ENCODE measurements at places on chromosomes 11 and 22.

- DNase-seq, result no peak
These were observed 29.9 kb downstream of the KRTAP5-5 start for GRCh38 chr11:1659506-1659905.

GRCh38 chr11:32358729-32359128, 76.6 kb downstream of the WT1 start:
- DNase-seq, result no peak

DNA sequence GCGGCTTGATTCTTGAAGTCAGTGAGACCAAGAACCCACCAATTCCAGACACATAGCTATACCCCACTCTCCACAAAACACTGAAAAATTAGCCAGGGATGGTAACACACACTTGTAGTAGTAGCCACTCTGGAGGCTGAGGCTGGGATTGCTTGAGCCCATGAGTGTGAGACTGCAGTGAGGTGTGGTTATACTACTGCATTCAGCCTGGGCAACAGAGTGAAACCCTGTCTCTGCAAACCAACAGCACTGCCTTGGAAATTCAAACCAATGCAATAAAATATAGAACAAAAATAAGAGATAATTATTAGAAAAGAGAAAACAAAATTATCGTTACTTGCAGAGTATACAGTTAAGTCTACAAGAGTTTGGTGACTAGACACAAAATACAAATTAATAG, 20.2 kb upstream of the PRDM10 start:
- no peak for DNase-seq

DNA sequence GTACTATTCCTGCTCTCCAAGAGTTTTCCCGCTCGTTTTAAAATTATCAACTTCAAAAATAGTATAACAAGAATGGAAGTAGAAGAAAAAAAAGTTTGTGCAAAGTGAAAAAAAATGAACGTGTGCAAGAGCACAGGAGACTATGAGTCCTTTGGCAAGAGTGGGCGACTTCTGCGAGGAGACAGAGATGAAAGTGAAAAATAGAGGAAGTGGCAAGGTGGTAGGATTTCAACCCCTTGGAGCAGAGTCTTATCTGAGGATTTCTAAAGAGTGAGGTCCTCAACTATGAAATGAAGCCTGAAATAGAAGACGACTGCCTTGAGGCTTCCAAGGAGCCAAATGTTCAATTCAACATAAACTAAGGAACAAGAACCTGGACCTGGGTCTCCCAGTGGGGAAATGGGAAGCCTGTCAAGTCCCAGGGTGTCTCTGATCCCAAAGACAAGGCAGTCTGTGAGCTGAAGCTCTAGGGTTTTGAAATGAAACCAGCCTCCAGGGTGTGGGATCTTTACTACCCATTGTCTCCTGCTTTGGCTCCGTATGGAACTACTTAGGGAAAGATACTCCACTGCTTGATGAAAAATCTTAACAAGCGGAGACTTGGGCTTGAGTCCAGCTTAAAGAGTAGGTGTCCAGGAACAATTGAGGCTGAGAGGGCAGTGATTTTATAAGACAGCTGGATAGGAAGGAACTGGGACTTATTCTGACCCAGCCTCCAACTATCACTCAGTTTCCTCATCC, 4.8 kb downstream of the P4HA3 start:
- no peak for DNase-seq

DNA sequence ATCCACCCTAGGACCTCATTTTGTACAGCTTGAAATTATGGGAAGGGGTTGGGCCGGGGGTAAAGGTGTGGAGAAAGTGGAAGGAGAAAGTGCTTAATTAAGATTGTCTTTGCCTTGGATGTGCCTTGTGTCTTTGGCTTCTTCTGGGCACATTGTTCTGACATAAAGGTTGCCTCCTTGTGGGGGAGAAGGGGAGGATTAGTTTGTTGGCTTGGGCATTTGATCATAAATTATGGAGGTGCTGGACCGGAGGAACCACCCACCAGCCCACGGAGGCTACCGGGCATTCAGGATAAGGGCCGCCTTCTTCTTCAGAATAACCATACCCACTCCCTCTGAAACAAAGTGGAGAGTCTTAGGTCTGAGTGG, 1.3 kb downstream of the PAFAH1B2 start:
- DNase-seq, result peak; percentile 7

DNA sequence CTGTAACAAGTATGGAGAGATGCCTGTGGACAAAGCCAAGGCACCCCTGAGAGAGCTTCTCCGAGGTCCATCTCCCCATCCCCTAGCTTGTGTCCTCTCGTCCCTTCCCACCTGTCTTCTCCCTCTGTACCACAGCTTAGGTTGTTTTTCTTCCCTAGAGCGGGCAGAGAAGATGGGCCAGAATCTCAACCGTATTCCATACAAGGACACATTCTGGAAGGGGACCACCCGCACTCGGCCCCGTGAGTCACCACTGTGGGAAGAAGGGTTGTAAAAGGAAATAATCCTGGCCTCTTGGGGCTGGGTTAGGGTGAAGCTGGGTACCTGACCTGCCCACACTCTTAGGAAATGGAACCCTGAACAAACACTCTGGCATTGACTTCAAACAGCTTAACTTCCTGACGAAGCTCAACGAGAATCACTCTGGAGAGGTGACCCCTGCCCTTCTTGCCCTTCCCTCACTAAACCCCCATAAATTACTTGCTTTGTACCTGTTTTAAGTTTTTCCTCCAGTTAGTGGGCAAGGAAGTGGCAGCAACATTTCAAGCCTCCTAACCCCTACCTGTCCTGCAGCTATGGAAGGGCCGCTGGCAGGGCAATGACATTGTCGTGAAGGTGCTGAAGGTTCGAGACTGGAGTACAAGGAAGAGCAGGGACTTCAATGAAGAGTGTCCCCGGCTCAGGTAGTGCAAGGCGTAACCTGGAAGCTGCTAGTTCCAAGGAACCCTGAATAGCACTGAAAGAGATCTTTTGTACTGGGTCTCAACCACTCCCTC, 3.1 kb downstream of the TAF10 start:
- no peak for DNase-seq

- no peak for DNase-seq
These were observed 16.0 kb downstream of the TBX1 start for GRCh38 chr22:19776433-19777031.

DNA sequence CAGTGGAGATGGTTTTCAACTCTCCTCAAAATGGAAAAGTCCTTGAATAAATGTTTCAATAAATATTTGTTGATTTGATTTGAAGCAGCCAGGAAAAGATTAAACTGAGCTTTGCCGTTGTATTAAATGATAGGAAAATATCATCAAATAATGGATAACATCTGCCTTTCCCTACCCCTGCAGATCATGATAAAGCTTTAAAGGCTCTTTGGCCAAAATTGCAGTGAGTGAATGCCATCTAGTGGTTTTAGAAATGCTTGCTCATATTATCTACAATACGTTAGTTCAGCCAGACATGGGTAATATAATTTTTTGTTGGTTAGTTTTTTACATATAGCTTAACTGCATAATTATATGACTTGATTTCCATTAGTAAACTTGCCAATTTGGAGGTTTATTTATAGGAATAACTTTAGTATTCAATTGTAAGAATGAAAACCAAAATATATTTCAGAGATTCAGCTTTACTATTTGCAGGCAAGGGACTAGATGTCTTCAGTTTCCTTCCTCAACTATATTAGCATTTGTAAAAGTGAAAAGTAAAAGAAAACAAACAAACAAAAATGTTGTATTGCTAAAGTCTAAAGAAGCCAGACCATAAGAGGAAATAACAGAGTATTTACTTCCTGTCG, 159.2 kb downstream of the MSANTD4 start:
- DNase-seq, result no peak

DNA sequence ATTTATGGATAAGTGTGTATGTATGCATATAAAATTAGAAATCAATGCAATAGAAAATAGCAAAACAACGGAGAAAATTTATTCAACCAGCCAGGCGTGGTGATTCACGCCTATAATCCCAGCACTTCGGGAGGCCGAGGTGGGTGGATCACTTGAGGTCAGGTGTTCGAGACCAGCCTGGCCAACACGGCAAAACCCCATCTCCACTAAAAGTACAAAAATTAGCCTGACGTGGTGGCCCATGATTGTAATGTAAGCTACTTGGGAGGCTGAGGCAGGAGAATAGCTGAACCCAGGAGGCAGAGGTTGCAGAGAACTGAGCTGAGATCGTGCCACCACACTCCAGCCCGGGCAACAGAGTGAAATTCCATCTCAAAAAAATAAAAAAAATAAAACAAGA, 5.5 kb downstream of the KRTAP5-6 start:
- DNase-seq, result no peak
